ENCODE measurements at places on chromosomes 4 and X.

DNA sequence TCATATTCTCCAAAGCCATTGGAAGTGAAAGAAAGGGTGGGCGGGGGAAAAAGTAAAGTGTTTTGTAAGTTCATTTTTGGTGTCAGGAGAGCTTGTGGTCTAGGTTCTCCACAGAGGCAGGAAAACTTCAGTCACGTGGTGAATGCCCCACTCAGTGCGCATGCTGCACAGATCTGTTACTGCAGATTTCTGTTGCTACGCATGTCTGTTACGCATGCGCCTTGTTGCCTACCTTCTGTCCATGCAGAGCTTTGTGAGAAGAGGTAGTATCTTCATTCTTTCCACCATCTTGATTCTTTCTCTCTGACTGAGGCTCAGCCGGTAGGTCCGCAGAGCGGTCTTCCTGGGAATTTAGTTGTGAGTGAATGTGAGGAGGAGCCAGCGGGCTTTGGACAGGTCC is 15.1 kb upstream of the PAGE3 start:
- DNase-seq = no peak

DNA sequence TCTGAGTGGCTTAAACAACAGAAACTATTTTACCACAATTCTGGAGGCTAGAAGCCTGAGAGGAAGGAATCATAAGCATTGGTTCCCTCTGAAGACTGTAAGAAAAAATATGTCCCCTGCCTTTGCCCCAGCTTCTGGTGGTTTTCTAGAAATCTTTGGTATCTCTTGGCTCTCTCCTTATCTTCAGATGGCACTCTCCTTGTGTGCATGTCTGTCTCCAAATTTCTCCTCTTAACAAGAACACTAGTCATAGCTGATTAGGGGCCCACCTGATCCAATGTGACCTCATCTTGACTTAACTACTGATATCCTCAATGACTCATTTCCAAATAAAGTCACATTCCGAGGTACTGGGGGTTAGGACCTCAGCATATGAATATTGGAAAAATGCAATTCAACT is 635.0 kb upstream of the NR3C2 start:
- DNase-seq = no peak

GRCh38 chrX:148540671-148541583 is 40.5 kb downstream of the AFF2 start:
- DNase-seq = no peak

DNA sequence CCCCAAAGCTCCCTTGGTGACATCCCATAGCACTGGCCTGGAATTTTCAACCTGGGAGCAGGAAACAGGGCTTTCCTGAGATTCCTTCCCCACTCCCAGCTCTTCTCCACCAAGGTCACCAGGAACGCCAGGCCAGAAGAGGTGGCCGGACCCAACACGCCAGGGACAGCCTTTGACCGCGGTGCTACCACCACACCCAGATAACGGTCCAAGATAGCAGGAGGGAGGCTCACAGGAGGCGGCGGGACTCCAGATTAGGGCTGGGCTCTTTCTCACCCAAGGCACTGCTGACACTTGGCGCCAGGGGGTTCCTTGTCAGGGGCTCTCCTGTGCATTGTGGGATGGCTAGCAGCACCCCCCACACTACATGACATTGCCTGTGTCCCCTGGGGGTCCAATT is 22.9 kb downstream of the ZFYVE28 start:
- no peak for DNase-seq

DNA sequence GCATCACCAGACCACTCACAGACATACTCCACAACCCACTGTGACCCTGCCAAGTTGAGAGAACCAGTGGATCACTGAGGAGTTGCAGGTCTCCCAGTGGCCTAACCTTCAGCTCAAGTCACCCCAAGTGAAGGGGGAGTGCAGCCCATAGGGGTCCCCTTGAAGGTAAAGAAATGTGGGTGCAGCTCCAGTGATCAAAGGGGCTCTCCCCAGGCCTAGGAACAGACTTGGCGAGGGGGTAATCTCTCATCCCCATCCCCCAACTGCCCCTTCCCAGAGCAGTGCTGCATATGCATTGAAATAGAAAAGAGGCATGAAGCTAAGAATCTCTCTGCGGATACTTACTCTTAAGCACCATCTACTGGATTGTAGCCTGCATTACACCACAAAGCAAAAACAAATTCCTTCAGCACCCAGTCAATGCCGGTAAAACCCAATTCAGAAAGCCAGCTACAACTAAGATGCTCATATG is 27.0 kb downstream of the MAGEE1 start:
- no peak for DNase-seq

GRCh38 chrX:75278991-75279390 is 5.1 kb downstream of the UPRT start:
- no peak for DNase-seq

- DNase-seq = no peak
These were observed 60.9 kb upstream of the IBSP start for GRCh38 chr4:87738483-87738882.

GRCh38 chr4:53490965-53491622 is 100.2 kb downstream of the LNX1 start:
- DNase-seq = peak; percentile 88

DNA sequence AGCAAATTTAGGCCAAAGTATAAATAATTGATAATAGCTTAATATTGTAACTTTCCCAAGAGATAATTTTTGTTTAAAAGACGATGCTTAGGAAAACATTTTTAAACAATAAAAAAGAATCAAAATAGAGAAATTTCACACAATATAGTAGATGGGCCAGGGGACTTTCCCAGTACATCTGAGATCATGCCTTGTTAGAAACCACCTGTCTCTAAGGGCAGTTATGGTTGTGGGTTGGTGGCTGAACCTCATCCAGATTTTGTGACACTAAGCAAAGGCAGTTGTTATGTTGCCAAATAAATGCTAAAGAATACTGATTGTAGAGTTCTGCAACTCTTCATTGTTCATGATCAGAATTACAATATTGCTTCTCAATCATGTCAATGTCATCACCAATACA is 270.6 kb downstream of the BANK1 start:
- DNase-seq = no peak

DNA sequence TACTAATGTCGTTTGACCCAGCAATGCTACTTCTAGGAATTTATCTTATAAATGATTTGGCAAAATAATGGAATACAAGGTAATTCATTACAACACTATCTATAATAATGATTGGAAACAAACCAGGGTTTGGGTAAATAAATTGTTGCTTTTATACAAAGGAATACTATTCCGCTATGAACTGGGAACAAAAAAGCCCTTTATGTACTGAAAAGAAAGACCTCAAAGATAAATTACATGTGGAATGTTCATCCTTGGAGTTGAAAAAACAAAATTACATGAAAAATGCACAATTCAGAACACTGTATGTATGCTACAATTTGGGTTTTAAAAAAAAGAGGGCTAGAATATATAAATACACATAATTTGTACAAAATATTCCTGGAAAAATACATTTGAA is 5.2 kb upstream of the NUP54 start:
- no peak for DNase-seq

- DNase-seq = no peak
These were observed 844.2 kb downstream of the RAPGEF2 start for GRCh38 chr4:159946983-159947615.

DNA sequence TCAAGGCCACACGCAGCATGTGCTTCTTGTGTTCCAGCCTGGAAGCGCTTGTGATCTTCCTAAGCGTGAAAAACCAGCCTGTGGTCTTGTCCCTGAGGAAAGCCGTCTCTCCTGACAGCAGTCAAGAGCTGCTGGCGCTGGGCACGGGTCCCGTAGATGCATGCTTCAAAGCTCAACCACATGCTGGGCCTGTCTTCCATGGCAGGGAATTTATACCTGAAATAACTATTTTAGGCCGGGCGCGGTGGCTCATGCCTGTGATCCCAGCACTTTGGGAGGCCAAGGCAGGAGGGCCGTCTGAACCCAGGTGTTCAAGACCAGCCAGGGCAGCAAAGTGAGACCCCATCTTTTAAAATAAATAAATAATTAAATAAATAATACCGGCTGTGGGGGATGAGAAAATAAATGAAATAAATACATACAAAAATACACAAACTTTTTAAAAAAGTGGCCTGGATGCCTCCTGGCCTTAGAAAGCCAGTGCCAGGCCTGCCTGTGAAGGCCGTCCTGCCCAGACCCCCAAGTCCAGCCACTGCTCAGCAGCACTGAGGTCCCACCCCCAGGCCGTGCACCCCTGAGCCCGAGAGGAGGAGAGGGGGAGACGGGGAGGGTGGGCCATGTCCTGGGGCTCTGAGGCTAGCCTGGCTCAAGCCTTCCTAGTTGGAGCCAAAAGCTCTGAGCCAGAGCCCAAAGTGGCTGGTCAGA is 10.4 kb downstream of the LRPAP1 start:
- no peak for DNase-seq

GRCh38 chrX:13076176-13076961 is 31.9 kb upstream of the FAM9C start:
- DNase-seq = no peak

GRCh38 chr4:24260923-24261564 is 323.3 kb downstream of the DHX15 start:
- DNase-seq = peak; percentile 49

- no peak for DNase-seq
These were observed 71.7 kb downstream of the SRPX start for GRCh38 chrX:38149016-38149415.

DNA sequence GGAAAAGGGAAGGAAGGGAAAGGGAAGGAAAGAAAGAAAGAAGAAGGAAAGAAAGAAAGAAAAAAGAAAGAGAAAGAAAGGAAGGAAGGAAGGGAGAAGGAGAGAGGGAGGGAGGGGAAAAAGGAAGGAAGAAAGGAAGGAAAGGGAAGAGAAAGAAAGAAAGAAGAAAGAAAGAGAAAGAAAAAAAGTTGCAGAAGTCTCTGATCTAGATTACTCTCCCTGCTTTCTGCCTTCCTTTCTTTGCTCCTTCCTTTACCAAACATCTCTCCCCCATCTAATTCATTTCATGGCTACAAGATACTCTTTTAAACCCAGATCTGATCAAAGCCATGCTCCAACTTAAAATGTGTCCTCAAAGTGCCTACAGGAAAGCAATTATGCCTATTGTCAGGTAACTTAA is 148.6 kb downstream of the KIT start:
- no peak for DNase-seq

GRCh38 chrX:29039501-29039900 is 452.3 kb downstream of the IL1RAPL1 start:
- no peak for DNase-seq

GRCh38 chr4:128386761-128387599 is 99.4 kb upstream of the PGRMC2 start:
- peak; percentile 96 for DNase-seq

- no peak for DNase-seq
These were observed 12.6 kb downstream of the CAPN6 start for GRCh38 chrX:111257733-111258132.

- DNase-seq = no peak
These were observed 193.0 kb upstream of the RPS6KA3 start for GRCh38 chrX:20459410-20460350.

GRCh38 chr4:138951764-138952163 is 63.8 kb upstream of the NOCT start:
- no peak for DNase-seq

DNA sequence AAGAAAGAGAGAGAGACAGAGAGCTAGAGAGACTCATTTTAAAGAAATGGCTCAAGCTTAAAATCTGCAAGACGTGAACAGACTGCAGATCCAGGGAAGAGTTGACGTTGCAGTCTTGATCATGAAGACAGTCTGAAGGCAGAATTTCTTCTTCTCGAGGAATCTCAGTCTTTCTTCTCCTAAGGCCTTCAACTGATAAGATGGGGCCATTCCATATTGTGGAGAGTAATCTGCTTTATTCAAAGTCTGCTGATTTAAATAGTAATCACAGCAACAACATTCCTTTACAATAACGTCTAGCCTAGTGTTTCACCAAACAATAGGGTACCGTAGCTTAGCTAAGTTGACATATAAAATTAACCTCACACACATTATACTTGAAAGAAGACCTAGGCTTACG is 208.4 kb upstream of the ADAMTS3 start:
- no peak for DNase-seq

- no peak for DNase-seq
These were observed 28.4 kb upstream of the ADH7 start for GRCh38 chr4:99463566-99463965.

DNA sequence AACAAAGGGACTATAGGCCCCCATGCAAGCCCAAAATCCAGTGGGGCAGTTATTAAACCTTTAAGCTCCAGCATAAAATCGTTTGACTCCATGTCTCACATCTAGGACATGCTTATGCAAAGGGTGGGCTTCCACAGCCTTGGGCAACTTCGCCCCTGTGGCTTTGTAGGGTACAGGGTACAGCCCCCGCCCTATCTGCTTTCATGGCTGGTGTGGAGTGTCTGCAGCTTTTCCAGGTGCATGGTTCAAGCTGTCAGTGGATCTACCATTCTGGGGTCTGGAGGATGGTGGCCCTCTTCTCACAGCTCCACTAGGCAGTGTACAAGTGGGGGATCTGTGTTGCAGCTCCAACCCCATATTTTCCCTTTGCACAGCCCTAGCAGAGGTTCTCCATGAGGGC is 559.8 kb upstream of the TECRL start:
- DNase-seq = no peak

DNA sequence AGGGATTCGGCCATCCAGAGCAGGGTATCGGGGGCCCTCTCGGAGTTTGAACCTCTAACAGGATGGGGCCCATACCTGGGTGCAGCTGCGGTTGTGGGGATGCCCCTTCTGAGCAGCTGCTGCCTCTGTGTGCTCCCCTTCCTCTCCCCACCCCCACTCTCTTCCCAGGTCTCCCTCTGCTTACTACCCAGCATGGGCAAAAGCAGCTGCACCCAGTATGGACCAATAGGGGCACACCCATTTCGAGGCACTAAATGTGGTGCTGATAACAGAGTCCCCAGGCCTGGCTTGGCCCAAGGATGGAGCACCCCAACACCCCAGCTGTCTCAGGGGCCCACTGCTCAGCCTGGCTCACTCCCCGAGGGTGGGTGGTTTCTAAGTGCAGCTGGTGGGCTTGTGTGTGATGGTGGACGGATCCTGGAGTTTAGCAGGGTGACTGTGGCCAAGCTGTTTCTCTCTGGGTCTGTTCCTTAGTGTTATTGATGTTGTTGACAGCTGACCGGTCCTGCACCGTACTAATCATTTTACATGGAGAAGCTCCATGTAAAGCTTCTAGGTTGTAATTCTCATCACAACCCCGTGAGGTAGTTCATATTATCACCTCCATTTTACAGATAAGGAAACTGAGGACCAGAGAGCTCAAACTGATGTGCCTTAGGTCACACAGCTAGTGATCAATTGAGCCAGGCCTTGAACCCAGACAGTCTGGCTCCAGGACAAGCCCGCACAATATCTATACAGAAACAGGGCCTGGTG is 13.1 kb upstream of the KIAA0232 start:
- DNase-seq = no peak

- peak; percentile 83 for DNase-seq
These were observed 14.0 kb downstream of the SORCS2 start for GRCh38 chr4:7206385-7206784.

GRCh38 chr4:61590881-61591280 is 390.8 kb downstream of the ADGRL3 start:
- no peak for DNase-seq

Data from MG63 (cell line).